ENCODE measurements at places on chromosomes 2 and 18. TPM values are rescaled to one million over a fixed set of nuclear protein-coding genes. Genes with fewer than 3 reads are reported as not detected.
A peak's percentile ranks its signal among the peaks of the same experiment; 100 is the strongest.

DNA sequence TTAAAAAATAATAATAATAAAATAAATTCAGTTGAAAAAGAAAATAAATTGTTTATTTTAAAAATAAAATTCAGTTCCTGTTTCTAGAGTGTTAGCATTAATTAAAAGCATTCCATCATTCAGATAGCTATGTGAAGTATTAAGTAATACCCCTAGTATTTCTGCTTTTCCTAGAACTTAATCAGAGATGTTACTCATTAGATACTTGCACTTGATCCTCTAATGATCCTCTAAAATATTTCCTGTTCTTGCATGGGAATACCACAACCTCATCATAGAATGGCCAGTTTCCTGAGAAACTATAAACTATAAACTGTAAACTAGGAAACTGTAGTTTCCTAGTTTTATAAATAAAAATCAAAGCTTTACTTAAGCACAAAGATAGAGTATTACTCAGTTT, 11.1 kb upstream of the CNNM3 start:
- no peak overlapping the region for H3K27ac ChIP-seq
- H3K4me1 ChIP-seq, result no peaks in the 10 kb centered on the region
- H3K27me3 ChIP-seq, result no peaks in the 10 kb centered on the region
- no peaks in the 10 kb centered on the region for H3K36me3 ChIP-seq

GRCh38 chr18:3631887-3632286, 181.9 kb downstream of the TGIF1 start:
- no peaks in the 10 kb centered on the region for H3K27me3 ChIP-seq
- H3K4me3 ChIP-seq, result no peak overlapping the region
- H3K36me3 ChIP-seq, result no peaks in the 10 kb centered on the region
- peaks cover 7% of the 10 kb centered on the region for H3K4me1 ChIP-seq
- no peak for DNase-seq

- H3K4me1 ChIP-seq, result no peaks in the 10 kb centered on the region
- H3K27me3 ChIP-seq, result 0 out of 2 replicates have a peak, but pooled peaks cover 6% of the 10 kb centered on the region
- DNase-seq, result no peak
- no peak overlapping the region for H3K4me3 ChIP-seq
Measured at GRCh38 chr2:7837237-7837760, 844.6 kb upstream of the ID2 start.

DNA sequence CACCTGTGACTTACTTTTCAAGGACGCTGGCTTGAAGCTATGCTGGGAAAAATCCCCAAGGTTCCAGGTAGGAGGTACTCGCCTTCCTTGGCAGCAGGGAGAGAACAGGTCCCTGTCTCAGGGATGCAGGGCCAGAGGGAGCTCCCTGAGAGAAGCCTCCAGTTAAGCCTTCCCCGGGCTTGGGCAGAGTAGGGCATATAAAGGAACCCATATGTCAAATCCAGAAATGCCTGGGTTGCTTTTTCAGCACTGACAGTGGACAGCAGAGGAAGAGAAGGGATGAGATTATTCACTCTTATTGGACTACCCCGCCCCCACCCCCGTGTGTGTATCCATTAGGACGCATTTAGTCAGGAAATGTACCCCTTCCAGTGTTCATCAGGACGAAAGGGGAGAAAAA, 89.3 kb upstream of the TEX51 start:
- H3K27ac ChIP-seq, result no peak overlapping the region
- H3K27me3 ChIP-seq, result peaks cover 76% of the 10 kb centered on the region
- no peaks in the 10 kb centered on the region for H3K36me3 ChIP-seq
- no peaks in the 10 kb centered on the region for H3K4me1 ChIP-seq
- DNase-seq, result no peak
- no peak overlapping the region for H3K4me3 ChIP-seq

- H3K36me3 ChIP-seq, result no peaks in the 10 kb centered on the region
- H3K27ac ChIP-seq, result no peak overlapping the region
- no peaks in the 10 kb centered on the region for H3K27me3 ChIP-seq
- no peak for DNase-seq
- H3K4me3 ChIP-seq, result no peak overlapping the region
Measured at GRCh38 chr2:71558300-71559051, 105.1 kb downstream of the DYSF start.

- H3K27me3 ChIP-seq, result peaks cover 73% of the 10 kb centered on the region
- no peaks in the 10 kb centered on the region for H3K36me3 ChIP-seq
- H3K4me3 ChIP-seq, result no peak overlapping the region
- H3K4me1 ChIP-seq, result no peaks in the 10 kb centered on the region
- H3K27ac ChIP-seq, result no peak overlapping the region
- DNase-seq, result no peak
Measured at GRCh38 chr2:237012577-237013267, 73.0 kb upstream of the COPS8 start.

DNA sequence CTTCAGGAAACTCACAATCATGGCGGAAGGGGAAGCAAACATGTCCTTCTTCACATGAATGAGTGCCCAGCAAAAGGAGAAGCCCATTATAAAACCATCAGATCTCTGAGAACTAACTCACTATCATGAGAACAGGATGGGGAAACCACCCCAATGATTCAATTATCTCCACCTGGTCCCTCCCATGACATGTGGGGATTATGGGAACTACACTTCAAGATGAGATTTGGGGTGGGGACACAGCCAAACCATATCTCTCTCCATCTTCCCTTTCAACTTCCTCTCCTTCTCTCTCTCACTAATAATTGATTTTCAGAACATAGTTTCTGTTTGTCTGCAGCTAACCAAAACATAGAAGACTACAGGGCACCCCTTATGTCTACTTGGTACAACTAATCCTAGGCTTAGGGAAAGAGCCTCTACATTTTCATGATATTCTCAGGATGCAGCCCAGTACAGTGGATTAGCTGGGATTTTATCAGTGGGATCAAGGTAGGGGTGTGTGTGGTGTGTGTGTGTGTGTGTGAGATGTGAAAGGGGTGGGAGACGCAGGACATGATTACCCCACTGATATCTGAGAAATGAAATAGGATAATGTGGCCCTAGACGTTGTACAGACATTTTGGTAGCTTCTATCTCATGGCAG, 2.8 kb upstream of the ATF2 start:
- no peak overlapping the region for H3K4me3 ChIP-seq
- 0 out of 2 replicates have a peak, but pooled peaks cover 3% of the 10 kb centered on the region for H3K36me3 ChIP-seq
- H3K4me1 ChIP-seq, result peaks cover 24% of the 10 kb centered on the region
- no peak for DNase-seq
- H3K27me3 ChIP-seq, result no peaks in the 10 kb centered on the region
- H3K27ac ChIP-seq, result no peak overlapping the region

- DNase-seq, result no peak
- H3K27ac ChIP-seq, result no peak overlapping the region
- H3K4me3 ChIP-seq, result no peak overlapping the region
- no peaks in the 10 kb centered on the region for H3K27me3 ChIP-seq
Measured at GRCh38 chr2:201433394-201433995, 17.8 kb downstream of the TRAK2 start.

DNA sequence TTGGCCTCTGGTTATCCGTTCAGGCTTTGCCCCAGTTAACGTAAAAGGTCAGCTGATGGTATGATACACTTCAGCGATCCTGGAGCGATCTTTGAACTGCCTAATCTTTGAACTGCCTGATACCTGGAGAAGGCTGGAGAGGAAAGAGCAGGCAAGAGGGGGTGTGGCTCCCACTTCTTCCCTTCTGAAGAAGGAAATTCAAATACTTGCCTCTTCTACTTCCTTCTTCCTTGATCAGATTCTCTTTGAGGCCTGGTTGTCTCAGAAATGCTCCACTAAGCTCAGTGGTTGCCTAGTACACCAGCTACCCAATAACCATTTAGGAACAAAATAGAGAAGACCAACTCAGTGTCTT, 619 bp downstream of the GALM start:
- H3K27ac ChIP-seq, result peak overlapping the region; percentile 51
- no peaks in the 10 kb centered on the region for H3K36me3 ChIP-seq
- H3K27me3 ChIP-seq, result no peaks in the 10 kb centered on the region
- peaks cover 12% of the 10 kb centered on the region for H3K4me1 ChIP-seq
- peak overlapping the region; percentile 67 for H3K4me3 ChIP-seq
- DNase-seq, result peak; percentile 26

DNA sequence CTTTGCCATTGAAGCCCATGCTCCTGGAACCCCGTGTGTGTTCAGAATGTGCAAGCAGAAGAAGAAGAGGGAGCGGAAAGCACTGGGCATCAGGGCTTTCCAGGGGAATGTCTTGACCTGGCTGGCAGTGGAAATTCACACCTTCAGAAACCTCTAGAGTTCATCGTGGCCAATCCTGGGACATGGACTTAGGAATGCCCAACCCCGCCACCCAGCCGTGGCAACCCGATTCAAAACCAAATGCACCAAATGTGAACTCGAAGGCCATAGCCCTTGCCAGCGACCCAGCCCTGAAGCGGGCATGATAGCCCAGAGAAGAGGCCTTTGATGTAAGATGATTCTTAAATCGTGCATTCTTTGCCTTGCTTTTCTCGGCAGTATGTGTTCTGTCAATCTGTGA, 69.4 kb downstream of the ADI1 start:
- H3K27me3 ChIP-seq, result no peaks in the 10 kb centered on the region
- DNase-seq, result no peak
- peaks cover 27% of the 10 kb centered on the region for H3K36me3 ChIP-seq
- H3K4me1 ChIP-seq, result no peaks in the 10 kb centered on the region

GRCh38 chr2:127160676-127161075, 53.7 kb upstream of the BIN1 start:
- H3K4me1 ChIP-seq, result peaks cover 43% of the 10 kb centered on the region
- H3K36me3 ChIP-seq, result no peaks in the 10 kb centered on the region
- no peak overlapping the region for H3K4me3 ChIP-seq
- DNase-seq, result no peak
- H3K27me3 ChIP-seq, result no peaks in the 10 kb centered on the region

- no peak overlapping the region for H3K4me3 ChIP-seq
- H3K36me3 ChIP-seq, result no peaks in the 10 kb centered on the region
- no peak overlapping the region for H3K27ac ChIP-seq
- H3K27me3 ChIP-seq, result no peaks in the 10 kb centered on the region
- H3K4me1 ChIP-seq, result no peaks in the 10 kb centered on the region
- DNase-seq, result no peak
Measured at GRCh38 chr18:37964885-37965571, 399.4 kb upstream of the CELF4 start.

- no peak for DNase-seq
- no peaks in the 10 kb centered on the region for H3K36me3 ChIP-seq
- H3K4me3 ChIP-seq, result no peak overlapping the region
- no peak overlapping the region for H3K27ac ChIP-seq
Measured at GRCh38 chr2:155841442-155841841, 491.1 kb downstream of the NR4A2 start.

GRCh38 chr2:48343571-48344440, 186.1 kb upstream of the STON1 start:
- no peaks in the 10 kb centered on the region for H3K27me3 ChIP-seq
- H3K4me3 ChIP-seq, result peak overlapping the region; percentile 16
- peak overlapping the region; percentile 55 for H3K27ac ChIP-seq
- H3K36me3 ChIP-seq, result peaks cover 34% of the 10 kb centered on the region

- H3K4me1 ChIP-seq, result no peaks in the 10 kb centered on the region
- no peaks in the 10 kb centered on the region for H3K36me3 ChIP-seq
- DNase-seq, result no peak
- no peak overlapping the region for H3K27ac ChIP-seq
Measured at GRCh38 chr2:20704886-20705285, 37.9 kb downstream of the GDF7 start.

- peak; percentile 18 for DNase-seq
- H3K4me3 ChIP-seq, result peak overlapping the region; percentile 58
- H3K27me3 ChIP-seq, result no peaks in the 10 kb centered on the region
Measured at GRCh38 chr2:71467180-71467815, 13.9 kb downstream of the DYSF start.

- peak; percentile 16 for DNase-seq
- peak overlapping the region; percentile 1 for H3K4me3 ChIP-seq
- H3K4me1 ChIP-seq, result peaks cover 27% of the 10 kb centered on the region
- H3K27me3 ChIP-seq, result no peaks in the 10 kb centered on the region
Measured at GRCh38 chr2:19256121-19256601, 102.3 kb downstream of the OSR1 start.

- H3K4me3 ChIP-seq, result no peak overlapping the region
- DNase-seq, result no peak
- H3K27me3 ChIP-seq, result peaks cover 42% of the 10 kb centered on the region
- H3K36me3 ChIP-seq, result no peaks in the 10 kb centered on the region
- H3K4me1 ChIP-seq, result no peaks in the 10 kb centered on the region
Measured at GRCh38 chr2:173747035-173747434, 218.1 kb downstream of the SP3 start.

NFU1 gene
- 35.1 TPM for total RNA-seq

NEURL3 gene
- total RNA-seq, result 0.48 TPM

IL36B gene
- total RNA-seq, result not detected

SIX3 gene
- total RNA-seq, result 1.4 TPM

METAP1D gene
- total RNA-seq, result 32.4 TPM

RIT2 gene
- not detected for total RNA-seq

CAPN14 gene
- total RNA-seq, result 0.35 TPM

FBXO48 gene
- total RNA-seq, result 1.2 TPM

SLC9A4 gene
- total RNA-seq, result 0.85 TPM

CABLES1 gene
- 10.0 TPM for total RNA-seq

KLHL30 gene
- 0.80 TPM for total RNA-seq

SNORC gene
- 20.0 TPM for total RNA-seq

ANAPC1 gene
- 65.1 TPM for total RNA-seq

All from PC-9 (cell line).